Activated T-cell treated with anti-CD3 and anti-CD28 coated beads for 1 hour (primary cell): ENCODE measurements at places on chromosomes 5 and 9.

GRCh38 chr9:33795281-33795680 lies at the start of gene PRSS3:
TSS of gene PRSS3 (plus strand) at chr9:33795561. CDS start at chr9:33795574, 13 bp downstream.
- no peak for DNase-seq

DNA sequence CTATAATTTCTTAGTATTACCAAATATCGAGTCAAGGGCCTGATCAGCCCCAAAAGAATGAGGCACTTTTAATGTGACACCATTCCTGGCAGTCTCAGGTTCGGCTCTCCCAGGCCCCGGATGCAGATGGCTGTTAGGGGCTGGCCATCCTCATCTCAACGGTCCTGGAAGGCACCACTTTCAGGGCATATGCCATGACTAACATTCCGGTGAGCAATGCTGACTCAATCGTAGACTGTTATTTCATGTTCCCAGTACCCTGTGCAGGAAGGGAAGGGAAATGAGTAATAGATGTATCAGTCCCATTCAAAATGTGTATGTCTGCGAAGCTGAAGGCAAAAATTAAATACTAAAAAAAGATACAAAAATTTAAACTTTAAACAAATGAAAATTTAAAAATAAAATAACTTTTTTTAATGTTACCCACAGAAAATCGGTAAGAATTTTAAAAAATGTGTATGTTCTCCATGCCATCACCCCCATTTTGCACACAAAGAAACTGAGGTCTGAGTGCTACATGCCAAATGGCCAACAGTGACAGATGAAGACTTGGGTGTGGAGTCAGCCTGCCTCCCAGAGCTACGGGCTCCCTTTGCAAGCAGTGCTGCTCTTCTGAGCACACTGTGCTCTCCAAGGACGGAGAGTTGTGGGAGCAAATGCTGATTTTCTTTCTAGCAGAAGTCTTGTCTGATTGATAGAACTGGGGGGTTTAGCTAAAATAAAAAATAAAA lies 79.0 kb downstream of the GLDC start:
- DNase-seq, result no peak

DNA sequence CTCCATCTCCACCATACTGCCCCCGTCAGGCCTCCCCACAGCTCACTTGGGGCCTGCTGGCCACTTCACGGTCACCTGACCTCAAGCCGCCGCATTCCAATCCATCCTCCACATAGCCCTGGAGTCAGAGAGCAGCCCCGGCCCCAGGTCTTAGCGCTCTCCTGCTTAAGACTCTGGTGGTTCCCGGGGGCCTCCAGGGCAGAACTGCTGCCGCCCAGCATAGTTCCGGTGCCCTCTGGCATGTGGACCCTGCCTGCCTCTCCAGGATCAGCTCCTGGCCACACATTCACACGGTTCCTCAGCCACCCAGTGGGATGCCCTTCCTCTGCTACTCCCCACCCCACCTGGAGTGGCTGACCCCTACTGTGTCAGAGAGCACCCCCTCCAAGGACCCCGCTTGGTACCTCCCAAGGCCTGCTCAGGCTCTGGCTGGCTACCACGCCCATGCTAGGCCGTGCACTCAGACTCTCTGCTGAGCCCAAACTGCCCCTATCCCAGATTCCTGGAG lies 8.7 kb downstream of the PHYKPL start:
- DNase-seq, result no peak

DNA sequence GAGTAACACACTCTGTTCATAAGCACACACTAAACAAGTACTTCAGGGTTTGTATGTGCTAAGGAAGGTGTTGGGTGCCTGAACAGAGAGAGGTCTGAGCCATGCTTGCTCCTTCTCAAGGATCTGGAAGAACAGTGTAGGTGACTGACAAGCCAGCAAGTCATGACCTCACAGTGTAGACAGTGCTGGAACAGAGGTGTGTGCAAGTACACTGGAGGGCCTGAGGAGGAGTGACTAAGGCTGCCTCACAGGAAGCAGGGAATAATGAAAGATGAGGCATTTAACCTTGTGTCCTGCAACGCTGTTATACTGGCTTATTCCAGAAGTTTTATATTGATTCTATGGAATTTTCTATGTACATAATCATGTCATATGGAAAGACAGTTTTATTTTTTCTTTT lies 83.9 kb downstream of the TMEM174 start:
- no peak for DNase-seq

DNA sequence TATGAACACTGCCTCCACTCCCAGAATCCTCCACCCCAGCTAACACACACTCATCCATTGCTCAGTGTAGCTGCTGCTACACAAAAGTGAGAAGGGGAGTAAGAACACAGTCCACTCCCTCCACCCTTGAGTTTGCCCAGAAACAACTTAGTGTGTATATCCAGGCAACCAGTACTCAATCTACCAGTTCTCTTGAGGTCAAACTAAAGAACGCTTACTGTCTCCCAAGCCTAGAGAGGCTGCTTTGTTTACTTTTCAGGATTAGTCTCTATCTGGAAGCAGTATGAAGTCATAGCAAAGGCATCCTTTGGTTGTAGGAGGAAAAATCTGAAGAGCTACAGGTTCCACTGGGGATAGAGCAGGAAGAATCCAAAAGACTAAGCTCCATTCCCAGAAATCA lies 296.3 kb downstream of the KCNN2 start:
- no peak for DNase-seq

GRCh38 chr9:6930827-6931226 lies 173.1 kb downstream of the KDM4C start:
- no peak for DNase-seq

DNA sequence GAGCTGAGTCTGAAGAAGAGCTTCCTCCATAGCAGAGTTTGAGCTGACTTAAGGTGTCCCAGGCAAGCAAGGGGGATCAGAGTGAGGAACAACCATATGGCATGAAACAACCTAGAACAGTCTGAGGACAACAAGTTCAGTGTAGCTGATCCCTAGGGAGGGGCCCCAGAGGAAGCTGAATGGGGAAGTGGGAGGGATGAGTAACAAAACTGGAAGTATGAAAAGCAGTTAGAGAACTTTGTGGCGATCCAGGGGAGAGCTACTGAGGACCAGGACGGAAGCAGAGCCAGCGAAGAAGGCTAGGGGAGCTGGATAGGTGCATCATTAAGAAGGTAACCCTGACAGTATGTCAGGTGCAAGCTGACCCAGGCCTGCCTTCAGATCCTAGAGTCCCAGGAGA lies 580.8 kb downstream of the BNC2 start:
- DNase-seq, result no peak

- DNase-seq, result no peak
These were observed 479.2 kb upstream of the TUSC1 start for GRCh38 chr9:26157411-26157810.

DNA sequence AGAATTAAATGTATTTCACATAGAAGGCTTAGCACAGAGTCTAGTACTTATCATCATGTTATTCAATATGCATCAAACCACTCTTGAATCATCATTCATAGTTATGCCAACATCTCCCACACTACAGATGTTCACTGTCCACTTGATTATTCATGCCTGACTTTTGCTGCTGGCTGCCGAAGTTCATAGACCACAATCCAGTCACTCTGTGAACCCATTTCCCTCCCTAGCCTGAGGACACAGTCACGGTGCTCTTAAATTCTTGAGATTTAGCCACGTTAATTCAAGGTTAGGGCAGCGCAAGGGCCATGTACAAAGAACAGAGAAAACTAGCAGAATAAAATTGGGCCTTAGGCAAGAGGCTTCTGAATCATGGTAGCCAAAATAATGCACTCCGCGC lies 32.4 kb downstream of the ABCA1 start:
- no peak for DNase-seq

- no peak for DNase-seq
These were observed 456.4 kb downstream of the GADD45G start for GRCh38 chr9:90061187-90061586.

DNA sequence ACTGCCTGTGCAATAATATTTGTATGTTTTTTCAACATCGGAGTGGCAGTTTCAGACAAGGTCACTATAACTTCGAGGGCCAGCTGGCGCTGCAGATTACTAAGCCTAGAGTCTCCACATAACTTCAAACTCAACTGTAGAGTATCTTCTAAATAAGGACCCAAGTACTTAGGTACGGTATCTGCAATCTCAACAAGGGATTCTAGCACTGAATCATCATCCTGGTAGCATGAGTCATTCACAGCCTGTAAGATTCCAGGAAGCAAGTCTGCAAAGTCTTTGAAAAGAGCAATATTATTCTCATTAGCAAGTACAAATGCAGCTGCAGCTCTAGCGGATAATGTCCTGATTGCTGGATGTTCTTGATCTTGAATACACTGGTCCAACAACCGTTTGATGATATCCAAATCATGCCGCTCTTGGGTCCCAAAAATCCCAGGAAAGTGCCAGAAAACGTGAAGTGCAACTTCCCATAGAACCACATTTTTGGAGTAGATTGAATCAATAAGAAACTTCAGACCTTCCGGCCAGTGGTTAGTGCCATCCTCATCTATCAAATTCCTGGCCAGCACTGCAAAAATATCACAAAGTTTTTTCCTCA lies 654 bp downstream of the RANBP6 start:
- no peak for DNase-seq

- no peak for DNase-seq
These were observed 353.2 kb downstream of the PRR16 start for GRCh38 chr5:120817044-120817985.

DNA sequence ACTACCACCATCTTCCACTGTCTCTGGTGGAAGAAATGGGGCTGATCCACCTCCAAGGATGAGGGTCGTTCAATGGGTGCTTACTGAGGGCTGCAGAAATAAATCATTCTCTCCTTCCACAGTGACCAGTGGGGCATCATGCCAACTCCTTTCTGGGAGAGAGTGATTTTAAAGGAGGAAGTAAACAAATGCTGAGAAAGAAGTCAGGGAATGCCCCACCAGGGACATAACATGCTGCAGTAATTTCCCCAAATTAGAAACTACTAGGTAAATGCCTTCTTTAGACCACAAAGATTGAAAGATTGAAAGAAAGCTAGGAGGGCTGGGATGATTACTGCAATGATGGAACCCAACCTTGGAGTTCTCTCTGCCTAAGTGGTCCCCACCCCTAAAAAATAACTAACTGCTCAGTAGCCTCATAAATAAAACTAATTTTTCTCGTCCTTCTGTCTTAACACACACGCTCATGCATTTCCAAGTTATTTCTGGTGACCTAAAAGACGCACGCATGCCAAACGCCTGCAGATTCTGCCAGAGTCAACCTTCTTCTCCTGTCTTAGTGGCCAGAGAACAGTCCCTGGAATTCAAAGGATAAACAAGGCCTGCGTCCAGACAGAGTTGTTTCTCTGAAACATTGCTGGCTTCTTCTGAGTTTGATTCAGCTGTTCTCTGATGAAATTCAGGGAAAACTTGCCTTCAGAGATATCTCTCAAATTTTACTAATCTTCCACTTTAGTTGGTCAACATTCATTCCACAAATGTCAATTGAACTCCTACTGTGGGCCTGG lies 250.0 kb downstream of the NR3C1 start:
- DNase-seq, result no peak

- DNase-seq, result no peak
These were observed 512.2 kb upstream of the TNC start for GRCh38 chr9:115629879-115630840.

- no peak for DNase-seq
These were observed 30.4 kb downstream of the RASGRF2 start for GRCh38 chr5:80990527-80990926.

- DNase-seq, result no peak
These were observed 620.2 kb upstream of the DMAC1 start for GRCh38 chr9:8419596-8420275.

DNA sequence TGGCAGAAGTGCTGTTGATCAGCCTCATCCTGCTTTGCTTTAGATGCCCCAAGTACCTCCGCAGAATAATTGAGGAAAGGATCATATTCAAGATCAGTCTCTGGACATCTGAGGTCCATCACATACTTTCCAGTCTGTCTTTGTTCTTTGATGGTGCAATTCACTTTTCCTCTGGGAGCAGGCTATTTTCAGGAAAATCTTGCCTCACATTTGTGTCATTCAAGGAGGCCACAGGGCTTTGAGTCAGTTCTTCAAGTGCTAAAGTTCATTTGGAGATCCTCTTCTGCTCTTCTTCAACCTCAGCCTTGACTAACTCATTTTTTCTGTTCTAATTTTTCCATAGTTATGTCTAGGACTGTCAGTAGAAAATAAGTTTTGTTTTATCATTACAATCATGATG lies 18.6 kb downstream of the EQTN start:
- no peak for DNase-seq

GRCh38 chr9:92295240-92295790 lies 1.8 kb upstream of the IARS1 start:
- no peak for DNase-seq

GRCh38 chr5:127944125-127944524 lies 139.4 kb upstream of the SLC12A2 start:
- no peak for DNase-seq

DNA sequence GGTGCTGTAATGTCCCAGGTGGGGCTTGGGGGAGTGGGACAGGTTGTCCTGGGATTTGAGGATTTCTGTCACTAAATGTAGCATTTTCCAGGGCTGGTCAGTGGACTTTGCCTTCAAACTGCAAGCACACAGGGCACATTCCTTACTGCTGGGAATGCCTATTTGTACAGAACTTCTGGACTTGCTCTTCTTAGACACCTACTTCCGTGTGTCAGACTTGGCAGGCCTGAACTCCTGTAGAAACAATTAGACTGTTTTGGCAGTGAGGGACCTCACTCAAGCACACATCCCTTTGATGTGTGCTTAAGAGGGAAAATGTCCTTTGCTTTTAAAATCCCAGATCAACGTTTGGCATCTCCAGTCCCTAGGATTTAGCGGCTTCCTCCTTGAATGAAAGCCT lies 192.2 kb downstream of the PAPPA start:
- DNase-seq, result no peak

GRCh38 chr5:94329115-94329514 lies 289.3 kb downstream of the KIAA0825 start:
- no peak for DNase-seq

- no peak for DNase-seq
These were observed 512.4 kb upstream of the CHD1 start for GRCh38 chr5:99441235-99441634.

- no peak for DNase-seq
These were observed 14.7 kb upstream of the NINJ1 start for GRCh38 chr9:93148721-93149120.

DNA sequence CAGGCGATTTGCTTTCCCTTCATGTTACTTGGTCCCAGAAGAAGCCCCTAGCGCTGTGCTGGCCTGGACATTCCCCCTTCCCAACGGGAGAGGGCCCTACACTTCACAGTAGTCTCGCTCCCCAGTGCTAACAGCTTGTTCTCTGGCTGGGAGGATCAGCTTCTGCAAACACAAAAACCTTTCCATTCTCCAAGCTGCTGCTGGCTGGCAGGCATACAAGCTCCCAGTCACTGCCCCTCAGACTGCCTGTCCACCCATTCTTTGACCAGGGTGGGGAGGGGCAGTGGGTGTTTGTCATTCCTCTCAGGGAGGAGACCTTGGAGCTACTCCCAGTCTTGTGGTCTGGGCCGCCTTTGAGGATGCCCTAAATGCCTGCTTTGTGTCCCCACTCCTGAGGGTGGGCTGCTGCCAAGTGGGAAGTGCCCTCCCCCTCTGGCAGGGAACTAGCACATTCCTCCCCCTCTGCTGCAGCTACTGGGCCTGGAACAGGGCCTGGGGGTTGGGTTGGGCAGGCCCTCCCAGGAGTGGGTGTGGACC lies 20.8 kb downstream of the ENHO start:
- no peak for DNase-seq
